CD4-positive, alpha-beta T cell treated with Interleukin-15 for 4 hours (primary cell): ENCODE measurements at places on chromosomes 2 and 18.

DNA sequence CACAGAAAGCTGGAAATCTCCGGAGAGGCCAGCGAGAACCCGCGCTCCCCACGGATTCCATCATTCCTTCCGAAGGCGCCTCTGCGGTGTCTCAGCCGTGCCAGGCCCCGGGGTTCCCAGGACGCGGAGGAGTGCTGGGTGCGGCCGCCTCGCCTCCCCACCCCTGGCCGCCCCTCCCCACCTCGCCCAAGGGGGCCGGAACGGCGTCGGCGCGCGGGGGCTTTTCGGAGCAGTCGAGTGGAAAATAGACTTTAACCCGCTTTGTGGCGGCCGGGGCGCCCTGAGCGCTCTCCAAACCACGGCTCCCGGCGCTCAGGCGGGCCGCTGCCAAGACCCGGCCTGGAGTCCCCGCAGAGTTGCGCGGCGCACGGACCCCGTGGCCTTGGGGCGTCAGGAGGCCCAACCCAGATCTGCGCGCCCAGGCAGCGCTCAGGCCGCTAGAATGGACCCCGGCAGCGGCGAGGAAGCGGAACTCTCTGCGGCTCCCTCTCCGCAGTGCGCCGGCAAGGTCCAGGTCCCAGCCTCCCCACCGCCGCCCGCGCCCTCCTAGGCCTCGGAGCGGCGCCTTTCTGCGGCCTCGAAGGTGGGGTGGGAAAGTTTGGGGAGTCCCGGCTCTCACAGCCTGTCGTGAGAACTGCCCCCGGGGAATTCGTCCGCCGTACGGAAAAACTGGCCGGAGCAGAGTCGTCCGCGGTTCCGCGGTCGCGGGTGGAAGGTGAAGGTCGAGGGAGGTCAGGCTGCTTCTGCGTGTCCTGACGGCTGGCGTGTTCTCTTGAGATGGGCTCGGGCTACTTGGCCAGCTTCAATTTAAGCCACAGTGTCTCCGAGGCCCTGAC lies 1.2 kb upstream of the EMX1 start:
- DNase-seq, result peak; percentile 15

- DNase-seq, result no peak
Observed at GRCh38 chr2:45000921-45001868, 8.1 kb downstream of the SIX2 start.

DNA sequence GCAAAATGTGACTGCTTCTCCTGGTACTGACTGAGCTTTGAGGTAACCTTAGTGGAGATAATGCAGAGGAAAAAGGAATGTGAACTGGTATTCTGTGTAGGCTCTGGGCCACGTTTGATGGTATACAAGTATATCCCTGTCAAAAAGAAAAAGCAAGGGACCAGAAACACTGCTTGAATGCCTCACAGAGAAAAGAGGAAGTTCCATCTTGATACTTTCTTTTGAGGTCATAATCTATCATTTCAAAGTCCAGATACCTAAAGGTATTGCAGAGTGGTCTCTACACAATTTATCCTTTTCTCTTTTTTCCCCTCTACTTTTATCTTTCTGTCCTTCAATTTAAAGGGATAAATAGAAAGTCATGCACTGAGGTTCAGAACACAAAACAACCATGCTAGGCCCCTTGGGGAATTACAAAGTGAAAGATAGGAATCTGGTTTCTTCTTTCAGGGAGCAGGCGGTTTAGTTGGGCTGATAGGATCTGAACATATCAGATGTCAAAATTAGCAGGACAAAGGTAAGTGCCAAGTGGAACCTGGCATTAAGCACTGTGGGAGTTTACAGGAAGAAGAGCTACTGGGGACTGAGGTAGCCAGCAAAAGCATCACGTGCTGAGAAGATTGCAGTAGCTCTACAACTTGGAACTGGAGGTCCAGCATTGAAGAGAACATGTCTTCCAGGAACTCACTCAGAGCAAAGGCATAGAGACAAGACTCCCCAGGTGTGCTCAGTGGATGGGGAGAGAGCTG lies 121.2 kb downstream of the LYPD6 start:
- DNase-seq, result no peak

- peak; percentile 81 for DNase-seq
Observed at GRCh38 chr2:25301453-25302352, 40.0 kb downstream of the DNMT3A start.

- no peak for DNase-seq
Observed at GRCh38 chr2:22855081-22855480, 529.9 kb upstream of the KLHL29 start.

DNA sequence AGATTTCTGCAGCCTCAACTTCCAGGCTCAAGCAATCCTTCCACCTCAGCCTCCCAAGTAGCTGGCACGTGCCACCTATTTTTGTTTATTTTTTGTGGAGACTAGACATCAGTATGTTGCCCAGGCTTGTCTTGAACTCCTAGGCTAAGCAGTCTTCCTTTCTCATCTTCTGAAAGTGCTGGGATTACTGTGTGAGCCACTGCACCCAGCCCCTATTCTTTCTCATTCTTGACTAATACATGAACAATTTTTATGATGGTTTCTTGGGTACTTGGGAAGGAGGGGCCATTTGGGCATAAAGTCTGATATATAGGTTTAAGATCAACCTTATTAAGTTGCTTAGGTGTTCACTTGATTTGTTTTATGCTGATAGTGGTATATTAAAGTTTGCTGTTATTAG lies 26.2 kb downstream of the EPC2 start:
- DNase-seq, result no peak

DNA sequence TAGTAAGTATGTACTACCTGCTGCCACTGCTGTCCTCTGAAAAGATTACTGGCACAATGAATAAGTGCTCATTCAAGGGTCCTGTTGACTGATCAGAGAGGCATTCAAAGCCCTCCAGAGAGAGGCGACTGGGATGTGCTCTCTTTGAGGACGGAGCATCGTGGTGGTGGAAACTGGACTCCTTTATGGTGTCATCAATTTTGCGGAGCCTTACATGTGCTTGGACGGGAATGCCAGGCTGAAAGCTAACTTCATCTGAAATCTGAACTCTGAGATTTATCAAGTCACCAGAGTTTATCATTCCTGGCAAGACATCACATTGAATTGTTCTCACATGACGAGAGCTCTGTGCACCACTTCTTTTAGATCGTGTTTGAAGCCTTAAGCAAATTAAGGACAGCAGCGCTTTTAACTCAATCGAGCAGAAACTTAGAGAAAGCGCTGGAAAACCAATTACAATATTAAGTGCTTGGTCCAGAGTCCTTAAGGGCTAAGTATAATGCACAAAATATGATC lies 138.3 kb downstream of the NCK2 start:
- no peak for DNase-seq
